ENCODE measurements at places on chromosomes 7 and 10. TPM values are rescaled to one million over a fixed set of nuclear protein-coding genes. Genes with fewer than 3 reads are reported as not detected.

Gene INHBA
- total RNA-seq: 0.31 TPM

Gene BHLHA15
- total RNA-seq: 0.57 TPM

Gene AKR1E2
- 10.0 TPM for total RNA-seq

Gene GAD2
- 6.5 TPM for total RNA-seq

Gene SLC13A1
- not detected for total RNA-seq

Gene SPDYE1
- not detected for total RNA-seq

Gene NKX6-2
- total RNA-seq: 43.9 TPM

Gene ABCB4
- 0.65 TPM for total RNA-seq

Gene LGI1
- total RNA-seq: not detected

Gene PDK4
- 21.0 TPM for total RNA-seq

Gene TAS2R5
- total RNA-seq: 6.4 TPM

DNA sequence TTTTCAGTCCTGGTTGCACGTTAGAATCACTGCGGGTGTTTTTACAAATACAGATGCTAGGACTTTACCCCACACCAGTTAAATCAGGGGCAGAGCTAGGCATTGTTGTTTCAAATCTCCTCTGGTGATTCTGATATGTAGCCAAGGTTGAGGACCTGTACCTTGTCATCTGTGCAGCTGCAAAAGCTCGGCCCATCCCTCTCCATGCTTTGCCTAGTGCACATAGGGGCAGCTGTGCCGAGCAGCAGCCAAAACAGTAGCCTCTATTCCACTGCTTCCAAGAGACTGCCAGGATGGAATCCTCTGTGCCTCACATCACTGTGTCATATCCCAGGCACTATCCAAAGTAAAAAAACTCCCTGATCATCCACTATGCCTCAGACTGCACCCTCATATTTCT, 181.3 kb downstream of the CDK14 start:
- DNase-seq: no peak
- no peak overlapping the region for H3K27ac ChIP-seq
- H3K4me1 ChIP-seq: peaks cover 8% of the 10 kb centered on the region

GRCh38 chr10:18980089-18980629, 68.4 kb upstream of the MALRD1 start:
- no peaks in the 10 kb centered on the region for H3K36me3 ChIP-seq
- no peak overlapping the region for H3K4me3 ChIP-seq
- H3K27me3 ChIP-seq: no peaks in the 10 kb centered on the region

GRCh38 chr7:151663382-151664100, 143.8 kb upstream of the RHEB start:
- peaks cover 17% of the 10 kb centered on the region for H3K4me1 ChIP-seq
- DNase-seq: no peak
- peaks cover 3% of the 10 kb centered on the region for H3K27me3 ChIP-seq
- no peak overlapping the region for H3K27ac ChIP-seq
- H3K4me3 ChIP-seq: no peak overlapping the region

DNA sequence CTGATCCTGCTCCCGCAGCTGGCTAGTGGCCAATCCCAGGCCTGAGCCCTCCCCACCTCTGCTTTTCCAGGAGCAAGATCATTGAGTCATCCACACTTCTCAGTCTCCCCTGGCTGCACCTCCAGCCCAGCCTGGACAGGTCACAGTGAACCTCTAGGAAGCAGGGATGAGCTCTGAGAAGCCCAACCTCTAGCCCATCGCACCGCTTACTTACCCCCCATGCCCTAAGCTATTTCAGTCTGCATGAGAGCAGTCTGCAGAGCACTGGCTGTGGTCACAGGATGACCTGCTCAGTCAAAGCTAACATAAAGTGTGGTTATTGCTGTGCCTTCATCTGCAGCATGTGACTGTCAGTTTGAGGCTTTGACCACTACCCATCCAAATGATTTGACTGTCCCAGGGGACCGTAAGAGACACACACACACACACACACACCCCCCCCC, 129.2 kb downstream of the SORBS1 start:
- no peak overlapping the region for H3K4me3 ChIP-seq
- H3K27ac ChIP-seq: no peak overlapping the region
- peaks cover 6% of the 10 kb centered on the region for H3K36me3 ChIP-seq
- no peaks in the 10 kb centered on the region for H3K4me1 ChIP-seq
- no peak for DNase-seq

DNA sequence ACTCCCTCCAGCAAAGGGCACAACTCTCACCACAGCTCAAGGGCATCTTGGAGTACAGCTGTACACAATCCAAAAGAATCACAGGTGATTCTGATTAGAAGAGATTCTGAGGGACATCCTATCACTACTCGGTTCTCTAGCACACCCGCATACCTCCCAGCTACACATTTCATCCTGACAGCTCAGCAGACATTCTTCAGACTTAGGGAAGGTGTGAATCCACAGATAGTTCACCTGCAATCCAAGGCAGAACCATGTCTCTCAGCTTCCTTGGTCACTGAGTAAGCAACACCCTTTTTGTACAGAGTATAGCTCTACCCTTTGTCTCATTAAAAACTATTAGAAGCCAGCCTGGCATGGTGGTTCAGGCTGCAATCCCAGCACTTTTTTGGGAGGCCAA, 26.8 kb upstream of the FBXW4 start:
- DNase-seq: no peak
- no peak overlapping the region for H3K4me3 ChIP-seq
- H3K4me1 ChIP-seq: peaks cover 36% of the 10 kb centered on the region
- H3K27me3 ChIP-seq: no peaks in the 10 kb centered on the region

- peaks cover 2% of the 10 kb centered on the region for H3K4me1 ChIP-seq
- no peaks in the 10 kb centered on the region for H3K27me3 ChIP-seq
- H3K4me3 ChIP-seq: no peak overlapping the region
- H3K36me3 ChIP-seq: no peaks in the 10 kb centered on the region
Measured at GRCh38 chr7:124322561-124322960, 289.7 kb upstream of the TMEM229A start.

DNA sequence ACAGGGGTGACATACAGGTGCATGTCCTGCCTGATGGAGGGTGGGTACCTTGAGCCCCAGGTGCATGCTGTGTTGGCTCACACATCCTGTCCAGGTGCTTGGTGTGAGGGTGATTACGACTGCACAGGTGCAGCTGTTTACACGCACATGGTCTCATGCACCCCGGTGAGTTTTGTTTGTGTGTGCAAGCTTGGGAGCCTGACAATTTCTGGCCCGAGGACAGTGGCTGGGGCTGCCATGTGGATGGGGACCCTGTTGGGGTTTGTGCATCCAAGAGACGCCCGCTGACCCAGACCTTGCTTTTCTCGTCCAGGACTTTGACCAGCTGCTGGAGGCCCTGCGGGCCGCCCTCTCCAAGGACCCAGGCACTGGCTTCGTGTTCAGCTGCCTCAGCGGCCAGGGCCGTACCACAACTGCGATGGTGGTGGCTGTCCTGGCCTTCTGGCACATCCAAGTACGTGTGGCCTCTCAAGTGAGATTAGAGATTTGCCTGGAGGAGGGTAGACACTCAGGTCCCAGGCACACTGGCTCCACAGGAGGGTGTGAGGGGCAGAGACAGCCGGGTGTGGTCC, 61.7 kb downstream of the PRF1 start:
- H3K4me3 ChIP-seq: no peak overlapping the region
- peaks cover 2% of the 10 kb centered on the region for H3K4me1 ChIP-seq
- no peak overlapping the region for H3K27ac ChIP-seq
- H3K27me3 ChIP-seq: peaks cover 7% of the 10 kb centered on the region
- no peak for DNase-seq
- H3K36me3 ChIP-seq: no peaks in the 10 kb centered on the region

- no peaks in the 10 kb centered on the region for H3K36me3 ChIP-seq
- H3K4me1 ChIP-seq: peaks cover 14% of the 10 kb centered on the region
- no peak overlapping the region for H3K4me3 ChIP-seq
- H3K27me3 ChIP-seq: no peaks in the 10 kb centered on the region
Measured at GRCh38 chr7:17781491-17782215, 158.6 kb downstream of the SNX13 start.

DNA sequence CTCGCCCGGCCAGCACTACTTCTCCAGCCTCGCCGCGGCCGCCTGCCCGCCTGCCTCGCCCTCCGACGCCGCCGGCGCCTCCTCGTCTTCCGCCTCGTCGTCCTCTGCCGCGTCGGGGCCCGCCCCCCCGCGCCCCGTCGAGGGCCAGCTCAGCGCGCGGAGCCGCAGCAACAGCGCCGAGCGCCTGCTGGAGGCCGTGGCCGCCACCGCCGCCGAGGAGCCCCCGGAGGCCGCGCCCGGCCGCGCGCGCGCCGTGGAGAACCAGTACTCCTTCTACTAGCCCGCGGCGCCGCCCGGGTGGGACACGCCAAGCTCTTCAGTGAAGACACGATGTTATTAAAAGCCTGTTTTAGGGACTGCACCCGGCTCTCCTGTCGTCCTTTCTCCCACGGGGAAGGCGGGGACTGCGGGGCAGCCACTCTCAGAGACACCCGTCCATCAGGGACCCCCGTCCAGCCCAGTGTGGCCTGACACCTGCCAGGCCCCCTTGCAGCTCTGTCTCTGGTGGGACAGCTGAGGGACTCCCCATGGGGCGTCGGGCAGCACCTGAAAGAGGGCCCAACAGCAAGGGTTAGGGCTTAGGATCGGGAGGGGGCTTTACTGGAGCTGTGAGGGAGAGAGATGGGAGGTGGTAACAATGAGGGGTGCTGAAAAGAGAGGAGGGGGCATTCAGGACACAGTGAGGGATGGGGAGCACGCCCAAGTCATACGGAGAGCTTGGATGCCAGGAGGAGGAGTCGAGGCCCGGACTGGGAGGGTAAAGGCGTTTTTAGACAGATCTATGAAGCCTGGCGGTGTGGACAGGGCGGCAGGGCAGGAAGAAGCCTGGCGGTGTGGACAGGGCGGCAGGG, 34.7 kb downstream of the SPDYE6 start:
- no peak for DNase-seq
- no peaks in the 10 kb centered on the region for H3K4me1 ChIP-seq

DNA sequence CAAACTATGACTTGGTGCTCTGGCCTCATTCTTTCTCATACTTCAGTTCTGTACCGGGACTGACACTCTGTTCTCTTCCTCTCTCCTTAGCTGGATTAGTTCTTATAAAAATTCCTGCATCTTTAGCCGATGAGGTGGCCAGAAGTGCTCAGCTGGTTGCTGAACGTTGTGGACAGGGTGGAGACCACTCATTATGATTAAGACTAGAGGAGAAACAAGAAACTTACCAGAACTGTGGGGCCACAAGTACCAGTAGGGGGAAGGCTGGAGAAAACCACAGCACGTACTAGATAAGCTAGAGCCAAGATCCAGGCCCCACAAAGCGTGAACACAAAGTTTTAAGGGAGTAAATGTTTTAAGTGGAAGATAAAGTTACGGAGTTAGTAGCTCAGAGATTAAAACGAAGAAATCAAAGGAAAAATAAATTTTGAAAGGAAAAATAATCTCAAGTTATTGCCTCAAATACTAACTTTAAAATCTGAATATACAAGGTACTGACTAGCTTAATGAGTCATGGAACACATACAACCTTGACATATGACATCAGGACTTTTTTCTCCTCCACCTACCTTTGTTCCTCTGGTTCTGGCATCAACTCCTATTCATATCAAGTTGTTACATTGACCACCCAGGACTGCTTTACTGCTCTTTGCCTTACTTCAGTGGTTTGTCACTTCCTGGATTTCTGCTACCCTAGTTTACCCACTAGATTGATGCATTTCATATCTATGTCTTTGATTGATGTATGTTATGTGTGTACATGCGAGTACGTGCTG, 469.0 kb downstream of the TFEC start:
- DNase-seq: no peak
- no peaks in the 10 kb centered on the region for H3K27me3 ChIP-seq
- H3K4me3 ChIP-seq: no peak overlapping the region
- H3K4me1 ChIP-seq: no peaks in the 10 kb centered on the region
- no peak overlapping the region for H3K27ac ChIP-seq

GRCh38 chr10:43131906-43132305, 6.3 kb upstream of the CSGALNACT2 start:
- H3K27me3 ChIP-seq: peaks cover 13% of the 10 kb centered on the region
- H3K27ac ChIP-seq: no peak overlapping the region
- H3K4me3 ChIP-seq: no peak overlapping the region

DNA sequence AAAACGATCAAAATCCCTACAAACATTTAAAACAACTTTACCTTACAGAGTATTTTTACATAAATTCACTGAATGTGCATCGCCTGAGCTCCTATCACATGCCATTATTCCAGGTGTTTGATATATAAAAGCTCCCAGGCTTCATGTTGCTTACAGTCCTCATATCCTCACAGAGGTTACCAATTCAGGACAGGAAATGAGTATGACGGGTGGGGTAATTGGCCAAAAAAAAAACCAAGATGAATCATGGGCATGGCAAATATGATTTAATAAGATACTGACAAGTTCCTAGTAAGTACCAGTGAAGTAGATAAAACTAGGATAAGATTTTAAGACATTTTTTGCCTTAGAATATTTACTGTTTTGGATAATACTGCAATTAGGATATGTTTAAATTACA, 135.8 kb downstream of the KMT2E start:
- H3K4me1 ChIP-seq: peaks cover 10% of the 10 kb centered on the region
- H3K4me3 ChIP-seq: no peak overlapping the region
- DNase-seq: no peak
- no peaks in the 10 kb centered on the region for H3K27me3 ChIP-seq
- H3K36me3 ChIP-seq: peaks cover 4% of the 10 kb centered on the region
- peak overlapping the region; percentile 71 for H3K27ac ChIP-seq

DNA sequence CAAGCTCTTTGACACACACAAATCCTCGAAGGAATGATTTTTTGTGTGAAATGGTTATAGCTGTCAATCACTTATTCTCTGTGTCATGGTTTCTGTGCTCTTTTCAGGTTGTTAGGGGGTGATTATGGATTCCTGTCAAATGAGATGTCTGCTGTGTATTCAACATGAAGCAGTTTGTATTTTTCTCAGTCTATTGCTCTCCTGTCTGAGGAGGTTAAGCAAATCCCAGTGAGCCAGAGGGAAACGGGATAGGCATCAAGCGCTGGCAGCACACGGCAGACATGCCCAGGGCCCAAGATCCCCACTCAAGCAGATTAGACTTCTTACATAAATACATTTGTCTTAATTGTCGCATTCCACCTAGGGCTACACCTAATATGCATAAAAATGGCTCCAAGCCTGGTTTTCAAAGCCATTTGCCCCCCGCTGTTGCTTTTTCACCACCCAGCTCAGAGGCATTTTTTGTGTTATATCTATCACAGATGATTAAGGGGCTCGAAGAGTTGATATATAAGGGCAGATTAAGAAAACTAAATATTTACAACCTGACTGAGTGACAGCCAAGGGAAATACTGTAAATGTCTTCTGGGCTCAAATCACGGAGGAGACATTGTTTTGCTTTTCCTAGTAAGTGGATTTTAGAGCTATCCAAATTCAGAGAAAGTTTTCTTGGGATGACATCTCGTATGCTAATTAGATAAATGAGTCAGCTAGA, 192.7 kb upstream of the LRGUK start:
- no peak overlapping the region for H3K4me3 ChIP-seq
- peaks cover 4% of the 10 kb centered on the region for H3K4me1 ChIP-seq
- peaks cover 5% of the 10 kb centered on the region for H3K36me3 ChIP-seq
- no peaks in the 10 kb centered on the region for H3K27me3 ChIP-seq
- no peak overlapping the region for H3K27ac ChIP-seq

DNA sequence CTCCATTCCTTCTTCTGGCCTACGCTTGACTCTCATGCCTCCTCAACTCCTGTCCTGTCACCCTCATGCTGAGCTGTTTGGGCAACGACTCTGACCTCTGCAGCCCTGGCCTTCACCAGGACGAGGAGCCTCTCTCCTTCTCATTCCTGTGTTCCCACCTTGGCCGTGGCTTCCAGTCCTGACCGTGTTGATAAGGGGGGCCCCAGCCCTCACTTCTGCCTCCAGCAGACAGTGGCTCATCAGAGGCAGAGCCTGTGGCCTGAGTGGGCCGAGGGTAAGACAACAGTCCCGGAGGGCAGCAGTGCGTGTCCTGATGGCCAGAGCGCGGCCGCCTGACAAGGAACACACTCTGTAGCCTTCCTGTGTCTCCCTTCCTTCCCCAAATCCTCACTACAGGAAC, 61.7 kb upstream of the UBE3C start:
- H3K27ac ChIP-seq: no peak overlapping the region
- H3K27me3 ChIP-seq: peaks cover 66% of the 10 kb centered on the region
- peaks cover 4% of the 10 kb centered on the region for H3K4me1 ChIP-seq
- H3K4me3 ChIP-seq: no peak overlapping the region
- DNase-seq: no peak

All from progenitor cell of endocrine pancreas (in vitro differentiated cells).